ENCODE measurements at places on chromosomes 1 and 21. TPM values are rescaled to one million over a fixed set of nuclear protein-coding genes. Genes with fewer than 3 reads are reported as not detected.

Gene NTMT2
- not detected for total RNA-seq

Gene FCAMR
- total RNA-seq = not detected

Gene RGS16
- total RNA-seq = 2.3 TPM

Gene OR2L3
- not detected for total RNA-seq

Gene SLC35F3
- total RNA-seq = not detected

Gene CFHR3
- not detected for total RNA-seq

Gene FAM20B
- 41.5 TPM for total RNA-seq

Gene C1QC
- total RNA-seq = not detected

Measured in fibroblast of the aortic adventitia (primary cell).